ENCODE measurements at places on chromosomes 6 and 20. TPM values are rescaled to one million over a fixed set of nuclear protein-coding genes. Genes with fewer than 3 reads are reported as not detected.

The RNF39 gene
- total RNA-seq: not detected

DNA sequence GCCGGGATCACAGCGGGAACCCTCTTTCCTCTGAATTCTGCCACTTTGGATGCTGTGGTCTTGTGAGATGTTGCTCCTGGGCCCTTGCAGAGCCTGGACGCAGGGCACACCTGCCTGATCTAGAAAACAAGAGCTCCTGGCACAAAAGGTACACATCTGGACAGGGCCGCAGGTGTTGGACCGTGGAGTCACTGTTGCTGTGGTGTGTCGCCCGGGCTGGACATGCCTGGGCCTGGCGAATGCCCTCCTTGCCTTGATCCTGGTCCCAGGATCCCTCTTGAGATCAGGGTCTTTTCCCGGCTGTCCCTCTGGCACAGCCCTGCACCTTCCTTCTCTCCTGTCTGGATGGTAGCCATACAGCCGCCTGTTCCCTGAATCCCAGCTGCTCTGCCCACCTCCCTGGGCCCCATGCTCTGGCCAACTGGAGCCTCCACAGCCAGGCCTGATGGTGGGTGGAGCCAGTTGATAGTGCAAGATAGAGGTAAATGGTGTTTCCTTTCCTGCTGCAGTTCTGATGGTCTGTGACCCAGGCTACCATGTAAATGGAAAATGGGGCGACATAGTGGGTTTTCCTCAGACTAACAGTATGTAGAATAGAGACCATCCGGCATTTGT lies 5.0 kb downstream of the FOXP4 start:
- DNase-seq: no peak

DNA sequence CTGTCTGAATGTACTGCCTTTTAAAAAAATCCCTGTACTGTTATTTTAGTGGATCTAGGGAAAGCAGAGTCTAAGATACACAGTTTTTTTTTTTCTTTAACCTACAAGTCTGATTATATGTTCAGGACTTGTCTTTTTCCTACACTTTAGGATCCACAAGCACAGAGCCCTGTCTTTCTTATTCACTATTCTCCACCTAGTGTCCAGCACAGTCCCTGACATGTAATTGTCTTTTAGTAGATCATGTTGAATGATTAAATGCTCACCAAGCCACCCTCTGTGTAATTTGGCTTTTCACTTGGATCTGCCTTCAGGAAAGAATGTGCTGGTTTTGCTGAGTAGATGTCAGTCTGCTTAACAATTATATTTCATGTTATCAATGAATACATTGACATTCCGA lies 35.8 kb upstream of the YWHAB start:
- DNase-seq: no peak

GRCh38 chr6:166360243-166361076 lies 18.1 kb upstream of the SFT2D1 start:
- DNase-seq: no peak

Data from T-helper 17 cell (primary cell).